ENCODE measurements at places on chromosomes 4 and X.
A peak's percentile ranks its signal among the peaks of the same experiment; 100 is the strongest.

GRCh38 chr4:12144051-12144450 is 715.4 kb upstream of the HS3ST1 start:
- DNase-seq, result no peak

- no peak for DNase-seq
Measured at GRCh38 chr4:154511548-154511947, 19.9 kb upstream of the DCHS2 start.

GRCh38 chr4:112196461-112196860 is 35.1 kb upstream of the AP1AR start:
- peak; percentile 40 for DNase-seq

DNA sequence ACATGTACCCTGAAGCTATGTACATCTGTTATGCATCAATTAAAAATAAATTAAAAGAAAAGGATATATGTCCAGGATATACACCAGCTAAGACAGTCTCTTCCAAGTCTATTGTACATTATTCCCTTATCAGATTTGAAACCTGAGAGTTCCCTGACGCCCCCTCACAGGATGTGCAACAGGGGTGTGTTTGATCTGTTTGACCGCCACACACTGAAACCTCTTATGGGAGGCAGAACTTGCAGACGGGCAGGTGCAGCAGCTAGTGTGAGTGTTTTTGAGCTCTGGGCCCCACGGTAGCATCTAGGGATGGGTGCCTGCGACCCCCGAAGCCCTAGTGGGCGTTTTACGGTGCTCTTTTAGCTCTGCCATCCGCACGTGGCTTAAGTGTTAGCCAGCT is 4.7 kb downstream of the XG start:
- DNase-seq, result no peak

DNA sequence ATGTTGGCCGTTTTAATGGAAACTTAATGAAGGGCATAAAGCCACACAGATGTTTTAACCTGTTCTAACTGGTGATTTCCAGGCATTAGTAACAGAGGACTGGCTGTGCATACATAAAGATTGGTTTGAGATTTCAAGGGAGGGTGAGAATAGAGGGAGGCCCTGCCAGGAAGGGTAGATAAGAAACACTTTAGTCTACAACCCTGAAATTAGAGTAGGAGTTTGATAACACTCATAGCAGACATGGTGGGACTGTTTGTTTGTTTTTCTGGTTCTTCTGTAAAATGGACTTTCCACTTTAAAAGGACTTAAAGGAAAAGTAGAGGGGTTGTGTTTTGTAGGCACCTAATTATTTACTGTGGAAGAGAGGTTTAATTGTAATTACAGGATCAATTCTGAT is 16.2 kb downstream of the SLC4A4 start:
- no peak for DNase-seq

DNA sequence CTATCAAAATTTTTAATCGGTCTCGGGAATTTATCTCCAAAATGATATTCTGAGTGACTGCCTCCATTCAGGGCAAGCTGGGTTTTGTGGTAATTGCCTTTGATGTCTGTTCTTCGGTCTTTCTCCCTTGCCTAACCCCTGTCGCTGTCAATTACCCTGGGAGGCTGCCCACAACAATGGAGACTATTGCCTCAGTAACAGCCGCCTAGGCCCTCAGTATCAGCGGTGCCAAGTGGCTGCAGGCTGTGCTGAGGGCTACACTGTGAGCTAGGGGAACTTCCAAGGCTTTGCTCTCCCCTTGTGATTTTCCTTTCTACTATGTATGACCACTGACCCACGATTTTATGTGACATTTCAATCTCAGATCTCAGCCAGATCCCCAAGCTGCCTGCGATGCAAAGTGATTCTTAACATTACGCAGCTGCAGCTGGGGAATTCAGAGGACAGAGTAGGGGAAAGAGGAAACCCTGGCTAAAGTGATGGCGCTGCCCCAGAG is 36.3 kb upstream of the REST start:
- DNase-seq, result peak; percentile 19

DNA sequence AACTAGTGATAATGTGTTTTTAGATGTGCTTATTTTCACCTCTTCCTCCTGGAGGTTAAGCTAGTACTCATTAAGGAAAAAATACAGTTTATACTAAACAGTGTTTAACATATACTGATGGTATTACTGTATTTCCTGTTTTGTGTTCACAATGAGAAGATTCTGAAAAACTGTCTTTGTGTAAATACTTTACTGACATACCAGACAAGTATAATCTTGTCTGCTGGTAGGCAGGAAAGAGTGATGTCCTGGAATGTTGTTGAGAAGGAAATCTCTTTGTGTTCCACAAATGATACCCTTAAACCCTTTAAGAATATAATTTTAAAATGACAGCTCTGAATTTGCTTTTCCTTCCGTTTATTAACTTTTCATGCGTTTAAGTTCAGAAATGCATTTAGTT is 205.5 kb upstream of the NUDT6 start:
- DNase-seq, result no peak

Measured in fibroblast of lung (primary cell).